H1 (cell line): ENCODE measurements at places on chromosomes 7 and 10.

DNA sequence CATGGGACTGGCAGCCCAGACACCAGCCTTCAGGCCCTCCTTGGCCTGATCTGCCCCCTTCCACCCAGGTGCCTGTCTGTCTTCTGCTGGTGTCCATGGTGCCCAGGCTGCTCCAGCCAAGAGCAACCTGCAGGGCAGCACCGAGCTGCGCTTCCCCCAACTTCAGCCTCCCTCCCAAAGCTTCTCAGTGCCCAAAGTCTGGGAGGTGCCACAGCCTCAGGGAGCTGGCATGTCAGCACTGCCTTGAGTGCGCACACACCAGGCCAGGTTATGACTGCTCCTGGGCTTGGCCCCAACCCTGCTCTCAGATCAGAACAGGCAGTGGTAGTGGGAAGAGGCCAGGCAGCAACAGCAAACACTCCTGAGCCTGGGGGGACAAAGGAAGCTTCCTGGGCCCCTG is 304.6 kb upstream of the NRG3 start:
- H3K27ac ChIP-seq = no peak overlapping the region
- DNase-seq = no peak
- H3K27me3 ChIP-seq = no peaks in the 10 kb centered on the region
- no peak overlapping the region for H3K4me3 ChIP-seq
- H3K4me1 ChIP-seq = no peaks in the 10 kb centered on the region
- H3K36me3 ChIP-seq = no peaks in the 10 kb centered on the region

DNA sequence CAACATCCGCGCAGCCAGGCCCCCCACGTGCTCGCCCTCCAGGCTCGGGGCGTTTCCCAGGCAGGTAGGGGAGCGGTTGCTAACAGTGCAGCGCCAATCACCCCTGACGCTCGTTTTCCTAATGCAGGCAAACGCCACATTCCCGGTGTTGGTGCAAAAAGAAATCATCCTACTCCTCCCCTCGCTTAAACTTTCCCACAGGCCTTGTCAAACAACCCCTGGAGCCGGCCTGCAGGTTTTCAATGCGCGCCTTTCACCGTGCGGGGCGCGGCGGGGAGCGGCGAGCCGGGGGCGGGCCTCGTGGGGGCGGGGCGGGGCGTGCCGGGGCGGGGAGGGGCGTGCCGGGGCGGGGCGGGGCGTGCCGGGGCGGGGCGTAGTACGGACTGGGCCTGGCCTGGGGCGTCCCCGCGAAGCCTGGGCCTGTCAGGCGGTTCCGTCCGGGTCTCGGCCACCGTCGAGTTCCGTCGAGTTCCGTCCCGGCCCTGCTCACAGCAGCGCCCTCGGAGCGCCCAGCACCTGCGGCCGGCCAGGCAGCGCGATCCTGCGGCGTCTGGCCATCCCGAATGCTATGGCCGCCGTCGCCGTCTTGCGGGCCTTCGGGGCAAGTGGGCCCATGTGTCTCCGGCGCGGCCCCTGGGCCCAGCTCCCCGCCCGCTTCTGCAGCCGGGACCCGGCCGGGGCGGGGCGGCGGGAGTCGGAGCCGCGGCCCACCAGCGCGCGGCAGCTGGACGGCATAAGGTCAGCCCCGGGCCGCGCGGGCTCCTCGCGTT is at the start of gene ECHDC3:
TSS of gene ECHDC3 (plus strand) at position 374 of the 770 bp plus-strand sequence. CDS start at position 569, 195 bp downstream.
- H3K27ac ChIP-seq = no peak within 1 kb of the TSS
- no peaks in the 10 kb centered on the region for H3K27me3 ChIP-seq
- no peak for DNase-seq
- no peaks in the 10 kb centered on the region; the same call in 1 of the 2 replicates for H3K36me3 ChIP-seq
- H3K4me3 ChIP-seq = peak within 1 kb of the TSS; percentile 36

DNA sequence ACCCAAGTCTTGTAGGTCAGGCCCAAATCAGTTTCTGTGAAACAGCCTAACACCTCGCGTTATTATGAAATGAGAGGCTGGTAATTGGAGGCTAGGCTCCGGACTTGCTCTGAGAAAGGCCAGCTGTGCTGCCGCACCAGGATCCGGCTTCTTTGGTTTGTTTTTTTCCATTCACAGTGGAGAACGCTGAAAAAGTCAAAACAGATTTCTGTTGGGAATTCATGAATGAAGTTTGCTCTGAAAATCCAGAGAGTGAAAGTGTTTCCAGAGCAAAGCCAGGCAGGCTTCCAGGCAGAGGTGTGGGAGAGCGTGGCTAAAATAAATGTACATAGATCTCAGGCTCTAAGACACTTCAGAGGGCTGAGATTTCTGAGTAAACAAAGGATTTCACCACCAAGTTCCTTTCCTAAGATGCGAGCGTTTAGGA is 240.1 kb downstream of the TRIL start:
- no peak overlapping the region for H3K27ac ChIP-seq
- H3K27me3 ChIP-seq = no peaks in the 10 kb centered on the region
- H3K4me1 ChIP-seq = no peaks in the 10 kb centered on the region
- H3K36me3 ChIP-seq = no peaks in the 10 kb centered on the region

DNA sequence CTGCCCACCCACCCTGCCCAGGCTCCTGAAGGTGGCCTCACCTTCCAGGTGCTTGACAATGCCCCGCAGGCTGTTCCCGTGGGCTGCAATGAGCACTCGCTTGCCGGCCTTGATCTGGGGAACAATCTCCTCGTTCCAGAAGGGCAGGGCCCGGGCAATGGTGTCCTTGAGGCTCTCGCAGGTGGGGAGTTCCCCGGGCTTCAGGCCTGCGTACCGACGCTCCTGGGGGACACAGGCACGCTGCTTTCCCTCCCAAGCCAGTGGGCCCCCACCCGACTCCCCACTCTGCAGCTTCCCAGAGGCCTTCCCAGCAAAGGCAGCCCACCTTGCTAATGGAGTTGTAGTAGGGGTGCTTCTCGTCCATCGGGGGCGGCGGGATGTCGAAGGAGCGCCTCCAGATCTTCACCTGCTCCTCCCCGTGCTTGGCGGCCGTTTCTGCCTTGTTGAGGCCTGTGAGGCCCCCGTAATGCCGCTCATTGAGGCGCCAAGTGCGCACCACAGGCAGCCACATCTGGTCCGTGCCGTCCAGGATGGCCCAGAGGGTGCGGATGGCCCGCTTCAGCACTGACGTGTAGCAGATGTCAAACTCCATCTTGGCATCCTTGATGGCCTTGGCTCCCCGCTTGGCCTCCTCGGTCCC is 456 bp downstream of the PGAM2 start:
- no peak for DNase-seq
- no peaks in the 10 kb centered on the region for H3K27me3 ChIP-seq
- H3K36me3 ChIP-seq = peaks cover 13% of the 10 kb centered on the region
- peaks cover 30% of the 10 kb centered on the region for H3K4me1 ChIP-seq

- H3K36me3 ChIP-seq = no peaks in the 10 kb centered on the region
- no peaks in the 10 kb centered on the region for H3K4me1 ChIP-seq
- H3K4me3 ChIP-seq = no peak overlapping the region
- DNase-seq = no peak
- no peak overlapping the region for H3K27ac ChIP-seq
Observed at GRCh38 chr7:135898226-135898625, 78.9 kb downstream of the MTPN start.

DNA sequence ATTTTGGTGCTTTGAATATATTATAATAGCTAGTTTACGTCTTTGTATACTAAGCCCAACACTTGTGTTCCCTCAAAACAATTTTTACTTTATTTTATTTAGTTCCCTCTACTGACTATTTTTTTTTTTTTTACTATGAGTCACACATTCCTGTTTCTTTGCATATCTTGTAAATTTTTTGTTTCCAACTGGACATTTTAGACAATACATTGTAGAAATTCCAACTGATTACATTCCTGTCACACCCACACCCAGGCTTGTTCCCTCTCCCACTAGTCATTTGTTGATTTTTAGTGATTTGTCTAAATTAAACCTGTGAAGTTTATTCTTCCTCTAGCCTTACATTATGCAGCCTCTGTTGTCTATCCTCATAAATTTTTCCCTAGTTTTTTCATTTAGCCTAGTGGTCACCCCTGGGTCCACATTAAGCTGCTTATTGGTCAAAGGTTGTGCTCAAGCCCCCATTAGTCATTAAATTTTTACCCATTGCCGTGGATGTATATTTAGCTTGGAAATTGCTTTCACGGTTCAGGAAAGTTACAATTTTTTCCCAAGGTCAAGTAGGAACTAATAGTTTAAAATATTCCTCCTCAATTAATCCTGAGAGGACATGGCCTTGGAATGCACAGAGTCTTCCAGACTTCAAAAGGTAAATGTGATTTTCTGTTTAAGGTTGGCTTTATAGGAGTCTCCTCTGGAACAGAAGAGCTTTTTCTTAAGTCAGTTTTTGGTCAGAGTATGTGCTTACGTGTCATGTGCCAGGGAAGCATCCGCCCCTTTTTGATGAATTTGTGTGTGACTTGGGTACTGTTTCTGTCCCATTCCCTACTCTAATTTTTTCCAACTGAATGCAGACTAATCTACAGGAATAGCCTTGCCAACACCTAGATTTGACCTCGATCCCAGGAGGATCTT is 207.6 kb upstream of the TMEM72 start:
- H3K4me1 ChIP-seq = no peaks in the 10 kb centered on the region
- DNase-seq = no peak
- no peaks in the 10 kb centered on the region for H3K27me3 ChIP-seq
- no peaks in the 10 kb centered on the region for H3K36me3 ChIP-seq
- H3K4me3 ChIP-seq = no peak overlapping the region
- no peak overlapping the region for H3K27ac ChIP-seq

GRCh38 chr7:27704422-27705199 is 35.4 kb upstream of the TAX1BP1 start:
- no peak overlapping the region for H3K4me3 ChIP-seq
- H3K27me3 ChIP-seq = no peaks in the 10 kb centered on the region
- H3K36me3 ChIP-seq = no peaks in the 10 kb centered on the region
- H3K4me1 ChIP-seq = no peaks in the 10 kb centered on the region

GRCh38 chr7:151225948-151226510 is 976 bp downstream of the ABCF2 start:
- no peak for DNase-seq
- peak overlapping the region; percentile 86 for H3K4me3 ChIP-seq
- no peaks in the 10 kb centered on the region for H3K27me3 ChIP-seq
- H3K4me1 ChIP-seq = peaks cover 7% of the 10 kb centered on the region

DNA sequence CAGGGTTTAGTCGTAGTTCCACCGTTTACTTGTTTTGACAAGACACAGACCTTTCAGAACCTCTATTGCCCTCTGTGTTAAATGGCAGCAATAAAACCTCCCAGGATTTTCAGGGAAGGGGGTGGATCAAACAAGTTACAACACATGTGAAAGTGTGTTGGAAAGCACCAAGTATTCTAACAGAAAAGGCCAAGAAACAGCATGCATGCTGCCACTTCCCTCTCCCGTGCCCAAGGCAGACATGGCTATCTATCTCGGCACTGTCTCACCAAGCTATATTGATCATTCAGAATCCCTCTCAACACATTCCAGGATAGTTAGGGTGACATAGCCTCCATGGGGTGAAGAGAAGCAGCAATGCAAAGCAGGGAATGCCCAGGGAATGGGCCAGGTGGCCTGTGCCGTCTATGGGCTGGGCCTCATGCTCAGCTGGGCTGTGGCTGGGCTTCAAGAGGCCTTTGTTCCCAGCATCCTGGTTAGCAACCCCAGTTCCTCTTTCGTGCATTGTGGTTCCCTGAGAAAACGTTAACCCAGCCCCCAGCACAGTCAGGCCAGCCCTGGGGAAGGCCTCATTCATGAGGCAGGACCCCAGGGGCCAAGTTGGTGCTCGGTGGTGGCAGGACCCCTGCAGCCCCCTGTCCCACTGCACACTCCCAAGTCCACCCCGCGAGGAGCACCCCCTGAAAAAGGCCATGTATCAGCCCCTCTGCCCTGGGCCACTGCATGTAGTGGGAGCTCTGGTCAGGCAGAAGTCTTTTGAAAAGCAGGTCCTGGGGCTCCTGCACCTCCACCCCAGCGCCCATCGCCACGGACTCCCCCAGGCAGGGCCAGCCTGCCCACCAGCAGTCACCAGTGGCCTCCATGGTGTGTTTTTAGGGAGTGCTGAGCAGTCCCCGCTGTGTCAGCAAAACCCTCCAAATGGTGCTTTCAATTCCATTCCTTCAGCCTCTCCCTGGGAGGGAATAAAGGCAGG is 25.5 kb downstream of the VSIR start:
- H3K4me3 ChIP-seq = no peak overlapping the region
- H3K27ac ChIP-seq = no peak overlapping the region
- H3K27me3 ChIP-seq = no peaks in the 10 kb centered on the region
- DNase-seq = no peak
- H3K4me1 ChIP-seq = peaks cover 1% of the 10 kb centered on the region; the same call in 1 of the 2 replicates

- DNase-seq = no peak
- no peaks in the 10 kb centered on the region for H3K27me3 ChIP-seq
- H3K27ac ChIP-seq = no peak overlapping the region
- H3K36me3 ChIP-seq = no peaks in the 10 kb centered on the region
Observed at GRCh38 chr7:107322015-107322414, 147.8 kb upstream of the GPR22 start.

GRCh38 chr7:7693881-7694280 is 24.5 kb downstream of the RPA3 start:
- peaks cover 3% of the 10 kb centered on the region for H3K4me1 ChIP-seq
- no peak overlapping the region for H3K4me3 ChIP-seq
- no peak for DNase-seq

GRCh38 chr10:4656576-4657194 is 169.3 kb upstream of the AKR1E2 start:
- H3K27ac ChIP-seq = no peak overlapping the region
- H3K4me1 ChIP-seq = no peaks in the 10 kb centered on the region
- H3K36me3 ChIP-seq = no peaks in the 10 kb centered on the region

DNA sequence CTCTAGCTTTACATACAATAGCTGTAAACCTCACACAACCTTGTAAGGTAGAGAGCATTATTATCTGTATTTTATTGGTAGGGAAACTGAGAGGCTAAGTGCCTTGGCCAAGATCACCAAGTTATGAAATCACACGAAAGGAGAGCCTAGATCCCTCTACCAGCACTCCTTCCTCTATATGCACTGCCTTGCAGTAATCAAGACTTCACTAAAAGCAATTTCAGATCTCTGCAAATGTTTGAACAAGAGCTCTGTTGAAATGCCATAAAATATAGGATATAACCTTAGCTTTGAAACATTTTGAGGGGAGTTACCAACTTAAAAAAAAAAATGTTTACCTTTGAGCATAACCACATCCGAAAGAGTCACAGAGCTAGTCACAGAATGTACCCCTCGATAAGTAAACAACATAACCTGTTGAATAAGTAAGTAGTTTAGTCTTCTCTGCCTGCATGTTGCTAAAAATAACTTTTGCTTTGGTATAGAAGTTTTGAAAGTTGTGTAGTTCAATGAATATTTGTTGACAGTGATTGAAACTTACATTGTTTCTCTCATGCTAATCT is 709.4 kb downstream of the AUTS2 start:
- H3K36me3 ChIP-seq = no peaks in the 10 kb centered on the region
- H3K27me3 ChIP-seq = no peaks in the 10 kb centered on the region
- no peaks in the 10 kb centered on the region for H3K4me1 ChIP-seq
- H3K4me3 ChIP-seq = no peak overlapping the region

- no peak overlapping the region for H3K4me3 ChIP-seq
- H3K27me3 ChIP-seq = peaks cover 3% of the 10 kb centered on the region; the same call in 1 of the 2 replicates
- H3K36me3 ChIP-seq = no peaks in the 10 kb centered on the region
- no peak overlapping the region for H3K27ac ChIP-seq
- peaks cover 5% of the 10 kb centered on the region for H3K4me1 ChIP-seq
- no peak for DNase-seq
Observed at GRCh38 chr7:159370-160270, 32.8 kb upstream of the FAM20C start.

DNA sequence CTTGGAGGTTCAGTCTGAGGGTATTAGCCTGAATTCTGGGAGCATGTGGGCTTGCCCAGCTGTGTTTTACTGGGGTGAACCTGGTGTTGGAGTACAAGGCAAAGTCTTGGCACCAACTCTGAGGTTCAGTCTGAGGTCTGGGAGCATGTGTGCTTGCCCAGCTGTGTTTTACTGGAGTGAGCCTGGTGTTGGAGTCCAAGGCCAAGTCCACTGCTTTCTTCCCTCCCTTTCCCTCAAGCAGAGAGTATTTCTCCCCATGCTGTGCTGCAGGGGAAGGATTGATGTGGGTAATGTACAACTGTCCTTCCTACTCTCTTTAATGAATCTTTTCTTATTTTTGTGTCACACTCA is 236.1 kb downstream of the NXPH1 start:
- no peaks in the 10 kb centered on the region for H3K36me3 ChIP-seq
- no peak overlapping the region for H3K4me3 ChIP-seq
- no peaks in the 10 kb centered on the region for H3K27me3 ChIP-seq
- H3K4me1 ChIP-seq = no peaks in the 10 kb centered on the region
- no peak overlapping the region for H3K27ac ChIP-seq
